ENCODE measurements at places on chromosomes 5 and 9.

- no peak for DNase-seq
Measured at GRCh38 chr9:110179734-110180133, 28.2 kb downstream of the C9orf152 start.

GRCh38 chr5:96978812-96979449 is 43.1 kb downstream of the LNPEP start:
- no peak for DNase-seq

DNA sequence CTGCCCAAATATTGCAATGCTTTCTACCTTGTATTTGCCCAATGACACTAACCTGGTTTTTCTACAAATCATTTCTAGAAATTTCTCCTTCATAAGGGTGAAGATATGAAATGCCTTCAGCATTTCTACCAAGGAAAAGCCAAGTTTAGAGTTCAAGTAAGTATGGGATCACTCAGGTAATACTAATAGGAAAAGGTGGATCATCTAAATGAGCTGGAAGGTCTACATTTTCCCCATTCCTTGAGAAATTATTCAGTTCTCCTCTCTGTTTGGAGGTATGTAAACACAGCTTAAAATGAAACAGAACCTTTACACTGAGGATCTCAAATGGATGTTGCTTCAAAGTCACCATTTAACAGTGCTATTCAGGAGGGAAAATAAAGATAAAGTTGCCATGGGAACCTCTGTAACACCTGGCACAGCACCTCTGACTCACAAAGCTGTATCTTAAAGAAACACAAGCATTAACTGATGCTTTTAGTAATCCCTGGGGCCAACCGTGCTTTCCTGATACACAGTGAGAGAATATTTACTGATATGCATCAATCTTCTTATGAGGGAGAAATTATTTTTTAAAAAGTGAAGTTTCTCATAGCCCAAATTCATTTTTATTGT is 161.3 kb downstream of the DRD1 start:
- no peak for DNase-seq

GRCh38 chr9:72203205-72203803 is 54.1 kb downstream of the GDA start:
- DNase-seq: no peak

GRCh38 chr9:123562844-123563346 is 206.9 kb downstream of the CRB2 start:
- DNase-seq: no peak

GRCh38 chr5:102863058-102863457 is 108.0 kb downstream of the PAM start:
- no peak for DNase-seq

Measured in DMS79 (cell line).